ENCODE measurements at places on chromosomes 2 and 18. TPM values are rescaled to one million over a fixed set of nuclear protein-coding genes. Genes with fewer than 3 reads are reported as not detected.

APCDD1 gene
- polyA plus RNA-seq = 51.2 TPM

AQP12B gene
- polyA plus RNA-seq = 0.50 TPM

APOB gene
- not detected for polyA plus RNA-seq

OSR1 gene
- 23.2 TPM for polyA plus RNA-seq

DIPK1C gene
- polyA plus RNA-seq = not detected

SOCS6 gene
- polyA plus RNA-seq = 17.5 TPM

TCF23 gene
- not detected for polyA plus RNA-seq

NXPH2 gene
- 5.4 TPM for polyA plus RNA-seq

SKOR2 gene
- polyA plus RNA-seq = not detected

KANSL1L gene
- polyA plus RNA-seq = 15.6 TPM

CDH2 gene
- 381 TPM for polyA plus RNA-seq

Data from cardiac muscle cell (in vitro differentiated cells and primary cell).